Anterior cingulate cortex (tissue), 58 donors: ENCODE measurements at places on chromosomes 12 and 14.

- DNase-seq, result no peak
These were observed 90.1 kb upstream of the FLRT2 start for GRCh38 chr14:85439696-85440328.

DNA sequence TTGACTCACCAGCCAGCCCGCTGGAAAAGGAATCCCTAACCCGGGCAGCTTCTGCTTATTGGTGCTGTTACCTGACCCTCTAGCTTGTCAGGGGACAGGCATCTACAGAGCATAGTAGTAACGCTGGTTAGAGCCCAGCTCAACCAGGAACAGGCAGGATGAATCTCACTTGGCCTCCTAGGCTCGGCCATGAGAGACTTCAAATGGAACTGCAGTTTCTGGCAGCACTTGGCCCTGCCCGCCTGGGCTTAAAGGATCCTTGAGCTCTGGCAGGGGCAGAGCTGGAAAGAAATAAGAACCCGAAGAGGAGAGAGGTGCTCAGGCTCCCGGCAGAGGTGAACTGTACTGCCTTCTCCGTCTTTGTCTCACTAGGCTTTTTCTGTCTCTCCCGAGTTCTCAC lies 2.3 kb upstream of the LHX5 start:
- no peak for DNase-seq

DNA sequence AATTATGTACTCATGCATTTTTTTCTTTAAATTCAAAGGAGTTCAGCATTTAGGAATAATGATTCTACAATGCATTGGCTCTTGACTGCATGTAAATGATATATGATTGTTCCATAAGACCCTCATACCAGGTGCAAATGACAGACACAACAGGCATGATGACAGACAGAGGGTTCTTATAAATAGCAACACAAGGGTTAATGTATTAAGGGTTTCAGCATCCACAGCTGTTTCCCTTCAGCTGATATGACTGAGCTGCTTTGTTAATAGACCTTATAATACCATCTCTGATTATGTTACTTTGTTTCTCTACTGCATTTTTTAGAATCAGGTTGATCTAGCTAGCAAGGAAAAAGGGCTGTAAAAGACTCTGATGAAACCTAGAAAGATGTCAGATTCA lies 90.8 kb upstream of the TMTC2 start:
- no peak for DNase-seq

- no peak for DNase-seq
These were observed 54.3 kb upstream of the KCNJ8 start for GRCh38 chr12:21828779-21829178.

- no peak for DNase-seq
These were observed 96.1 kb downstream of the ZFC3H1 start for GRCh38 chr12:71567537-71567936.

DNA sequence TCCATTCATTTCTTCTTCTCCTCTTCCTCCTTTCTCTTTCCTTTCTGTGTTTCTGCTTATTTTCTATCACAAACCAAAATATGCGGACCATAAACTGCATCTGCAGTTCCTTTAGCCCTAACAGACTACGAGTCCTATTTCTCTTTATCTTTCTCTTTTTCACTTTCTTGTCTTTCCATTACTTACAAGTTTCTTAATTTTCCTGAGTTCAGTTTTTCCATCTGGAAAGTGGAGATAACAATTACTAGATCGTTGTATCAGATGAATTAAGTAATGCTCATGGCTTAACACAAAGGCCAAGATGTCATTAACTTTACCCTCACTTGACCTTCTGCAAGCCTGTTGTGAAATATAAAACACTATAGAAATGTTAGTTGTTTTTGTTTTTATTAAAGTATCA lies 983 bp upstream of the COPS7A start:
- DNase-seq, result no peak

DNA sequence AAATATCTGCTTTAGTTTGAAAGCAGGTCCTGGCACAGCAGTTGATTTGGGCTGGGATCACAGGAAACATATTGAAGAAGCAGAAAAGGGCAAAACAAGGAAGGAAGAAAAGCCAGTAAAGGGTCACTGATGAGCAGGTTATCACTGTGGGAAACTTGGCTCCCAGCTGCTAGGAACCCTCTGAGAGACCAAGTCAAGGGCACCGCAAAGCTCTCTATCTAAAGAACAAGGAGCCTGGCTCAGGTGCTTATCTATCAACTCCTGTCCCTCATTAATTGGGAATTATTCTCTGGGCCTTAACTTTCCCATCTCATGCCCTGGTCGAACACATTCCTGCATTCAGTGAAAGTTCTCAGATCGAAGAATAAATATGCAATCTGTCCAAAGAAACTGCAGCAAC lies 450.9 kb upstream of the RPL10L start:
- DNase-seq, result no peak

DNA sequence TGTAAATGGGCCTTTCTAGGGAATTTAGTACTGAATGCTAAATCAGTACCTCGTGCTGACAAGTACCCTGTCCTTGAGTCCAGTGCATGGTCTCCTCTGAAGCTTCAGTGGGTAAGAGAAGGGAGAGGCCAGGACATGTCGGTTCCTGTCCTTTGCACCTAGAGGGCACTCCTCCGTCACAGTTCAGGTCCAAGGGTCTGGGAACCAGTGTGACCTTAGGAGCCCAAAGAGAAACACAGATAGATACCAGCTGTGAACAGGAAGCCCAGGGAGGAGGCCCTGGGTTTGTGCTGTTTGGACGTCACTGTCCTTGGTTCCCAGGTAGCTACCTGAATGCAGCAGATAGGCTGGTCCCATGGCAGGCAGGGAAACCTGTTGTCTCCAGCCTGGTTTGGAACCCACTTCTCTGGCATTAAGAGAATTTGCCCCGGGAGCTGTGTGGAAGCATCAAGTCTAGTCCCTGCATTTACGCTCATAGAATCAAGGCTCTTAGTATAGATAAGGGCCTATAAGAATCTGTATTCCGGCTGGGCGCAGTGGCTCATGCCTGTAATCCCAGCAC lies 3.9 kb upstream of the FGF23 start:
- DNase-seq, result no peak

DNA sequence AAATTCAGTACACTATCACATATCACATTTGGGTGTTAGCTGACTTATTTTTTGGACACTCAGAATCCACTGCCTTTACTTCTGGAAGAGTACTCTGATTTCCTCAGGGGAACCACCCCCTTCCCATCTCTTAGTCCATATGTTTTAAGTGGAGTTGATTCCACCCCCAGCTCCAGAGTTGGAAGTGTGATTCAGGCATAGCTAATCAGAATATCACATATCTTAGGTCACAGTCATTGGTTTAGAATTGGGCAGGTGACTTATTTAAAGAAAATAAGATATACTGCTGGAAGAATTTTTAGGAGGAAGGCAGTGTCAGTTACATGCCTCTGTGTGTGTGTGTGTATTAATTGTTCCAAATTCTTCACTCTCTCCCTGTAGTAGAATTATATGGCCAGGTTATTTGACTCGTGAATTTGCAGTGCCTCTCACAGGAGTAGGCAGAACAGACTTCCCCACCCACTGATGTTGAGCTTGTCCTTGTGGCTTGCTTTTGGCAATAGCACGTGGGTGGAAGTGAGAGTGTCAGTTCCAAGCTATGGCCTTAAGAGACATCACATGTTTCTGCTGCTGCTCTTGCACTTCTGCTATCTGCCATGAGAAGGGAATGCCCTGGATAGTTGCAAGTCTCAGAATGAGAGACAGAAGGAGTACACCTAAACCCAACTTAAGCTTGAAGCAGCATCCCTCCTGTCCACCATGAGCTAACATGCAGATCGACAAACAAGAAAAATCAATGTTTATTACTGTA lies 6.4 kb upstream of the GAS2L3 start:
- no peak for DNase-seq

GRCh38 chr12:62098132-62098531 lies 162.1 kb upstream of the USP15 start:
- DNase-seq, result no peak

DNA sequence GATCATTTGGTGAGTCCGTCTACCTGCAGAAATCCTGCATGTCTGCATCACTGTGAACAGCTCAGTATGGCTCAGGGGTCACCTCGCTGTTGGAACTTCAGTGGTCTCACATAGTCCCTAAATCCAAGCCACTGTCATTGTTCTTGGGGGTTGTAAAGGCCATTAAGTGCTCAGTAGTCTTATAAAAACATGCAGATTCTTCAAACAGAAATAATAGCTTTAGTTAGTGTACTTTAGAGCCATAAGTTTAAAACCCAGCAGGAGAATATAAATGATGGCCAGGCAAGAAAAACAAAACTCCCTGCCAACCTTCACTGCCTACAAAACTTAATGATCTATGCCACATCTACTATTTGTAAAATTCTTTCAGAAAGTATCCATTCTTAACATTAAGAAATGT lies 396.3 kb downstream of the SYT1 start:
- DNase-seq, result no peak

DNA sequence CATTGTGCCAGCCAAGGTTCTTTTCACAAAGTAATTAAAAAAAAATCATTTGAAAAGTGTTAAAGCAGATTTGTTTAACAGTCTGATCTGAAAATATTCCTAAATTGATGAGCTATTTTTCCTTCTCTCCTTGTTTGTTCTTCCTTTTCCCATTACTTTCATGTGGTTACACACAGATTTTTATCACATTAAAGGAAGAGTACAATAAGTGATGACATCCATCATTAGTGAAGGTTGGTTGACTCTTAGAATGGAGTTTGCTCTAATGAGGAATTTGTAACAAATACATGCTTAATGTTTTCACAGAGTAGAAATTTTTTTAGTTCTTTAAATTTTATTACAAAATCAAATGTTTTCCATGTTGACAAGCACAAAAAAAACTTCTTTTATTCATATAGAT lies 18.9 kb upstream of the TOMM20L start:
- no peak for DNase-seq

DNA sequence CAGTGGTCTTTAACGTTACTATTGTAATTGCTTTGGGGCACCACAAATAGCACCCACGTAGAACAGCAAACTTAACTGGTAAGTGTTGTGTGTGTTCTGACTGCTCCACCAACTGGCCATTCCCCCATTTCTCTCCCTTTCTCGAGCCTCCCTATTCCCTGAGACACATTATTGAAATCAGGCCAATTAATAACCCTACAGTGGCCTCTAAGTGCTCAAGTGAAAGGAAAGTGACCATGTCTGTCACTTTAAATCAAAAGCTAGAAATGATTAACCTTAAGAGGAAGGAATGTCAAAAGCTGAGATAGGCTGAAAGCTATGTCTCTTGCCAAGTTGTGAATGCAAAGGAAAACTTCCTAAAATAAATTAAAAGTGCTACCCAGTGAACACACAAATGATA lies 22.3 kb downstream of the PPP1R13B start:
- no peak for DNase-seq

GRCh38 chr12:53173085-53173715 lies 7.3 kb upstream of the ZNF740 start:
- no peak for DNase-seq

GRCh38 chr12:53543539-53543938 lies 36.3 kb upstream of the NPFF start:
- DNase-seq, result peak; percentile 43

GRCh38 chr12:58575256-58575655 lies 345.0 kb downstream of the LRIG3 start:
- DNase-seq, result no peak

DNA sequence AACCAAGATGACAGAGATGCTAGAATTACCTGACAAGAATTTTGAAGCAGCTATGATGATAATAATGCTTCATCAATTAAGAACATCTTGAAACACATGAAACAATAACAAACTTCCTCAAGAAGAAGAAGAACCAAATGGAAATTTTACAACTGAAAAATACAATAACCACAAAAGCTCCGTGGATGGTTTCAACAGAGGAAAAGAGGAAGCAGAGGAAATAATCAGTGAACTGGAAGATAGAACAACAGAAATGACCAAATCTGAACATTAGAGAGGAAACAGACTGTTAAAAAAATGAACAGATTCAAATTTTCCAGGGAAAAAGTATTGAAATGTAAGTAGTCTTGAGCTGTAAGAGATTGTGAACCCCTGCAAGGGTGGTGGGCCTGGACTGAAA lies 62.8 kb upstream of the SLC35F4 start:
- no peak for DNase-seq

DNA sequence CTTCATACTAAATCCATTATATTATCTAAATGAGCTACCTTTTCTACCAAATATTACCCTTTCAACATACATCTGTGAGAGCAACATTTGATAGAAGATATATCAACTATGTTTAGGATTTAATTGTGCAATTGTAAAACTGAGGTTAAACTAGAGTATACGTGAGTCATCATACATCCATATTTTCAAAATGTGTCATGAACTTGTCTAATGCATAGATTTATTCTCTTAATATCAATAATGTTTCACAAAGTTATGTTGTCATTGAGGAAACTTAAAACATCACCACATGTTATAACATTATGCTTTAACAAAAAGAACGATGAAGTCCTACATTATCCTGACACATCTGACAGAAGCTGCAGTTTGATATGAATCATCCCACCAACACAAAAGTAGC lies 645.5 kb upstream of the NOVA1 start:
- DNase-seq, result no peak

DNA sequence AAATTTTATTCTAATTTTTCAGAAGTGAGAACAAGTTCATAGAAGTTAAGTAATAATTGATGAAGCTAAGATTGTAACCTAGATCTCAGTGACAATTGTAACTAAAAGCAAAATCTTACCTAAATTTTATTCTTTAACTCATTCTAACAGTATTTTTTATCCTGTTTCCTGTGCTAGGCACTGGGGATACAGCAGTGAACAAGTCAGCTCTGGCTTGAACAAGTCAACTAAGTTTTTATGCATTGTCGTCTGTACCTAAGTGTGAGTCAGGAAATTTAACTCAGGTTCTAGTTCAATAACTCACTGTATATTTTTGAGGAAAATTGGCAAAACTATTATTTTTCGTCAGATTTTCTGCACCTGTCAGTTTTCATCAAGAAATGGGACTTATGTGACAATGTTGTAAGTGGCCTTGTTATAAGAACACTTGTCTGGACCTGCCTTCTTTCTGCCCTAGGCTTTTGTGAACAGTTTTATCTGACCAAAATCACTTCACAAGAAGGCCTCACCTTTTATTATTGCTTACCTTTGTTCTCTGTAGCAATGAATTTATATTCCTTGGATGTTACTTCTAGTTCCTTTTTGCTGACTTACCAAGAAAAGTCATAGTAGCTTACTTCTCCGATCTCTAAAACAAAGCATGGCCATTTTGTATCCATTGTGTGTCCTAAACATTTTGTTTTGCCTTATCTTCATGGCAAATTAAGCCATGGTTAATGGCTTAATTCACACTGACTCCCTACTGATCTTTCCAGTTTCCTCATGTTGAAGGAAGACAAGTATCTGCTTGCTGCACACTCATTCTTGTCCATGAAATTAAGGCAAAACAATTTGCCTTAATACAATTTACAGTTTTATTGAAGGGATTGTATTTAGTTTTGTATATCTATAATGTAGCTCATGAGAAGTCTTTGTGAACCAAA lies 2.7 kb downstream of the TMTC3 start:
- no peak for DNase-seq

- DNase-seq, result no peak
These were observed 112.8 kb downstream of the NAV3 start for GRCh38 chr12:77943466-77943865.

GRCh38 chr14:93960108-93960475 lies 16.3 kb downstream of the ASB2 start:
- no peak for DNase-seq
